ENCODE measurements at places on chromosomes 16 and 17. TPM values are rescaled to one million over a fixed set of nuclear protein-coding genes. Genes with fewer than 3 reads are reported as not detected.

Gene SLC5A11
- not detected for total RNA-seq

Gene HCRT
- not detected for total RNA-seq

Gene KRTAP9-8
- not detected for total RNA-seq

Gene TBC1D3I
- total RNA-seq, result 0.76 TPM

Gene TBC1D3
- total RNA-seq, result not detected

Gene SKAP1
- 132 TPM for total RNA-seq

Gene EMP2
- not detected for total RNA-seq

Gene CNGB1
- not detected for total RNA-seq

Gene P2RX5
- total RNA-seq, result 30.8 TPM

Measured in activated CD4-positive, alpha-beta memory T cell treated with anti-CD3 and anti-CD28 coated beads, Interleukin-2, amount 10 ng/mL, durations not matched to agents 7 days and 5 days (primary cell).